ENCODE measurements at places on chromosomes 4 and X.
A peak's percentile ranks its signal among the peaks of the same experiment; 100 is the strongest.

GRCh38 chrX:23662187-23662586 is 5.1 kb upstream of the PRDX4 start:
- no peak for DNase-seq

GRCh38 chr4:10051517-10052135 is 30.3 kb upstream of the SLC2A9 start:
- no peak for DNase-seq

GRCh38 chr4:14095831-14096230 is 468.3 kb upstream of the BOD1L1 start:
- DNase-seq, result no peak

DNA sequence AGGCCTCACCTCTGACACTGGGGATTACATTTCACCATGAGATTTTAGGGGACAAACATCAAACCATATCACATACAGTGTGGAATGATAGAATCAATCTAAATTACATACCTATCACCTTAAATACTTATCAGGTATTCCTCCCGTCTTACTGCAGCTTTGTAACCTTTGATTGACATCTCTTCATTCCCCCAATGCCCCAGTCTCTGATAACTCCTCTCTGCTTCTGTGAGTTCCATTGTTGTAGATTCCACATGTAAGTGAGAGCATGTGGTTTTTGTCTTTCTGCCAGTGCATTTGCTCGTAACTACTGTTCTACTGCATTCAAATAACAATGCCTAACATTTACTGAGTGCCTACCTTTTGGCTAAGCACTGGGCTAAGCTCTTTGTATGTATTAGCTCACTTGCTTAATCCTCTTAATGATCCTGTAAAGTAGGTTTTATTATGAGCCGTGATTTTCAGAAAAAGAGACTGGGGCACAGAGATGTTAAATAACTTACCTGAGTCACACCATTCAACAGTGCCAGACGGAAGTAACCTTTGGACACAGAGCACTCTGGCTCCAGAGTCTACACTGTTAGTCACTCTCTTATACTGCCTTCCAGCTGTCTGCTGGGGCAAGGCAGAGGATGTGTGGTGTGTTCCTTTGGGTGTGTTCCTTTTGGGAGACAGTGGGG is 63.7 kb upstream of the ESX1 start:
- no peak for DNase-seq

DNA sequence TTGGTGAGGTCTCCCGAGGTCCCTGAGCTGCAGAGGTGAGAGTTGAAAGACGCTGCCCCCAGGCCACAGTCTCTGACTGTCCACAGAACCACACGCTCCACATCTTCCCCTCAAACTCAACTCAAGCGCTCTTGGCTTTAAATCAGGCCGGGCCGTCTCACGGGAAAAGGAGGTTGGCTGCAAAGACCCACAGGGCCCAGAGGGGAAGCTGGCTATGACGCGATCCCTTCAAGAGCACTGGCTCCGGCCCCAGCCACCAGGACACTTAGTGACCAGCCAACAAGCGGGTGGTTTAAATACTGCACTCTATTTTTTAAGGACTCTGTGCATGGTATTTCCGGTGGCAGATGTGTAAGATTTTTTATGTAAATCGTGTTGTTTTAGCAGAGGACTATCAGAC is 19.9 kb downstream of the LRPAP1 start:
- no peak for DNase-seq

DNA sequence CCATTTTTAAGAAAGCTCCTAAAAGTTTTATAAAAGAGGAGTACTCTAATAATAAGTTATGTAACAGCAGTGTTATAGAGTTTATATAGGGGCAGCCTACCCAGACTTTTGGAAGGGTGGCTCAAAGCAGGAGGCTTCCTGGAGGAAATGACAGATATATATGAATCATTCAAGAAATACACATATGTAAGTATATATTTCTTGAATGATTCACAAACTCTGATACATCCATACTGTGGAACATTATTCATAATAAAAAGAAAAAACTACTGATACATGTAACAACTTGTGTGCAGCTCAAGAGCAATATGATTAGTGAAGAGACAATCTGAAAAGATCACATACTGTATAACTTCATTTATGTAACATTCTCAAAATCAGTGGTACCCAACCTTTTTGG is 166.2 kb downstream of the WDFY3 start:
- no peak for DNase-seq

DNA sequence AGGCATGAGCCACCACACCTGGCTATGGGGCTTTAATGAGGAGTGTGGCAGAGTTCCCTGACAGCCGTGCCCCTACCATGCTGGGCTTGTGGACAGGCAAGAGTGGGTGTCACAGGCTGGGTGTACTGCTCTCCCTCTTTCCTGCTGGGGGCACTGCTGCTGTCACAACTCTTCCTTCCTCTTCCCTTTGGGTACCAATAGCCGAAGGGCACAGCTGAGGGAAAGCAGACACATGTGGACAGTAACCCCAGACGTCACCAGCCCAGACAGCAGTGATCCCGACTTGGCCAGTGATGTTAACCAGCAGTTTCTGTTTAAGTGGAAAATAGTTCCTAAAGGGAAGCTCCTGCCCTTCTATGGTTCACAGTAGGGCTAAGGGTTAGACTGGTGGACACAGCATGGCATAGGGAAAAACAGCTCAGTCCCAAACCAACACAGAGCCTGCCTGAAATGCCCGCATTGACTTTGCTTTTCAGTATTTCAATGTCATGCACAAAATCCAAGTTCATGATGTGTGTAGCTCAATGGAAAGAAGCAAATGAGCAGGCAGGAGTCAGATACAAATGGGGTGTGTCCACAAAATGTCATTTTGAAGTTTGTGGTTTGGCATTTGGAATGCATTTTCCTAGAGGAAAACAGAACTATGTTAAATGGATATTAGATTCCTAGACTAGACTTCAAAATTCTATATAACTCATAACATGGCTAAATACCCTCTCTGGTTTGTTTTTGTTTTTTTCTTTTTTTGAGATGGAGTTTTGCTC is 24.9 kb upstream of the DDX3X start:
- peak; percentile 40 for DNase-seq
